Right ventricle myocardium superior (tissue), 1 donor: ENCODE measurements at places on chromosomes 11 and 22. TPM values are rescaled to one million over a fixed set of nuclear protein-coding genes. Genes with fewer than 3 reads are reported as not detected.

DNA sequence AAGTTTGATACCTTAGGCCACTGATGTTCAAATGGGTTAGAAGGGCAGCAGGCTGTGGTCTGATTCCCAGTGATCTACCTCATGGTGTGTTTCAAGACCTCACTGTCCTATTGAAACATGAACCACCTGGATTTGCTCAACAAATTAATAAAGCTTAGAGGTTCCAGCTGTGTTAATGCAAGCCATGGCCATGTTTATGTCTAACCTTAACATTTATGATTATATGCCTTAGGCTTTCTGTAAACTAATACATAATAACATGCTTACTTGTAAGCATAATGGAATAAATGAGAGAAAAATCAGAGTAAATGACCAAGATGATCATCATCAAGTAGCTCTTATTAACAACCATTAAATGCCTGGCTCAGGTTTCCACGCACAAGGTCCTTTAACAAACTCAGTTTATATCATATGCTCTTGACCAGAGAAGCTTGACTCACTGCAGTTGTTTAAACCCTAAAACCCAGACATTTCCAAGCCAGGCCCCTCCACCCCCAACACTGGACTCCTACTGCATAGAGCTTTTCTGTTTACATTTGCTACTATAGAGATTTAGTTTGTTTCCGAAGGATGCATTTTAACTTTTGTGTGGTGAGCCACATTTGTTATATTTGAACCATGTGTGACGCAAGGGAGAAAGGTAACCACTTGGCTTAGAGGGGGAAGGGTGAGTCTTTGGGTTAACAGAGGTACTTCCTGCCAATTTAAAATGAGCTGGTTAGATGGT lies 43.7 kb downstream of the KREMEN1 start:
- DNase-seq, result no peak

DNA sequence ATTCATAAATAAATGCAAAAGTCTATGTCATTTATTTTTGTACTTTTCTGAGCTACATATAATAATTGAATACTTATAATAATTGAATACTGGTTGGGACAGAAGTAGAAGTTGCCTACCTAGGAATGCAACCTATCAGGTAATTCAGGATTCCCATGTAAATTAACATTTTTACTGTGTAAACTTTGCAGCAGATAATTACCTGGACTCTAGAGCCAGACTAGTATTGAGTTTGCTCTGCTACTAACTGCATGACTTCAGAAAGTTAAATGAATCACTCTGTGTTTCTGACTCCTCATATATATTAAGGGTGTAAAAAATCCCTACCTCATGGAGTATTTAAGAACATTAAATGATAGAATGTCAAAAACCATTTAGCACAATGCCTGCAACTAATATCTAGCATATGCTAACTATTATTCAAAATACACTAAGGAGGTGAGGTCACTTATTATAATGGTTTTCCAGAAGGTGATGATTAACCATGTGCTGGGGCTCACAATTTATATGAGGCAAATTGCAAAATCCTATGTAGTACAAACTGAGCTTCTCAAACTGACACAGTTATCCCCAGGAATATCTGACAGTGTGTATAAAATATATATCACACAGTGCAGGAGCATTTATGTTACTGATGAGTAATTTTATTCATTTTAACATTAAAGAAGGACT lies 138.1 kb upstream of the ANO3 start:
- DNase-seq, result no peak

DNA sequence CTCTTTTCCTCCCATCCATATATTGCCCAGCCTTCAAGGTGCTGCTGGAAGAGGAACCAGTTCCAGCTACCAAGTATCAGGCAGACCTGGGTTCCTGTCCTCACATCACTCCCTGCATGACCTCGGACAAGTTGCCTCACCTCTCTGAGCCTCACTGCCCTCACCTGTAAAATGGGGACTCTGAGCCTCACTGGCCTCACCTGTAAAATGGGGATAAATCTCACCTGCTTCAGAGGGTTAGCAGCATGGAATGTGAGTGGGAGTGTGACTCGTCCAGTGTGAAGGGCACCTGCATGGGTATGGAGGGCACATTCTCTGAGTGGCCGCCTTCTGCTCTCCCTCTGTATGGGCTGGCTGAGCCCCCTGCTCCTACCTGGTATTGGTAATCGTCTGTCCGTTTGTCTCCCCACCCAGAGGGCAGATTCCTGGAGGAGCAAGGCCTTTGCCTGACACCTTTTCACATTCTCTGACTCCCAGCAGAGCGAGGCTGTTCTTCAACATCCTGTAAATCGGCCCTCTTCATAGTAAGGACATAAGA lies 3.7 kb downstream of the GRIK4 start:
- DNase-seq, result no peak

- no peak for DNase-seq
These were observed 29.3 kb downstream of the CLPB start for GRCh38 chr11:72405009-72405408.

- DNase-seq, result no peak
These were observed 682.5 kb downstream of the NTM start for GRCh38 chr11:132052904-132053303.

- DNase-seq, result no peak
These were observed 58.7 kb downstream of the ZNF280B start for GRCh38 chr22:22449819-22450218.

GRCh38 chr11:12854829-12855228 lies 154.3 kb upstream of the RASSF10 start:
- no peak for DNase-seq

GRCh38 chr22:24060375-24060788 lies 49.3 kb downstream of the CABIN1 start:
- no peak for DNase-seq

- DNase-seq, result no peak
These were observed 1.5 kb downstream of the THAP7 start for GRCh38 chr22:21000207-21000986.

DNA sequence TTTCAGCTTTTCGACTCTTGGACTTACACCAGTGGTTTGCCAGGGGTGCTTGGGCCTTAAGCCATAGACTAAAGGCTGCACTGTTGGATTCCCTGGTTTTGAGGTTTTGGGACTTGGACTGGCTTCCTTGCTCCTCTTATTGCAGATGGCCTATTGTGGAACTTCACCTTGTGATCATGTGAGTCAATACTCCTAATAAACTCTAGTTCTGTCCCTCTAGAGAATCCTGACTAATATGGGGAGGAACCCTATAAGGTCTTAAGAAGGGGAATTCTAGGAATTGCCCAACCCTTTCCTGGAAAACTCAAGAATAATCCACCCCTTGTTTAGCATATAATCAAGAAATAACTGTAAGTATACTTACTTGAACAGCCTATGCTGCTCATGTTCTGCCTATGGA lies 491.8 kb downstream of the TMEM135 start:
- DNase-seq, result no peak

- no peak for DNase-seq
These were observed 986.5 kb upstream of the CHORDC1 start for GRCh38 chr11:91209306-91209705.

DNA sequence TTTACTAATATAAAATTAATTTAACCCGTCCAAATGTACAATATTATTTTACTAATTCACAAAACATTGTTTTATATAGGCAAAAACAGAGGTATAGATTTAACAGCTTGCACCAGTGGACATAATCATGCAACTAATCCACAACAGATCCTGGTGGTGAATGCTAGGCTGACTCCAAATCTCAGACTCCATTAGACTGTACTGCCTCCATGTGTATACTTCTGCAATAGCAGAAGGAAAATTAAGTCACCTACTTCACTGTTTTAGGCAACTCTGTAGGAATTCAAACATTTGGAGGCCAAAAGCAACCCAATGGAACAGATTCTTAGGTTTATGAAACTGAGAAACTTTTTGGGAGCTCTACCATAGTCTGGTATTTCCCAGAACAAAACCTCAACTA lies 30.0 kb upstream of the RAB39A start:
- DNase-seq, result no peak

DNA sequence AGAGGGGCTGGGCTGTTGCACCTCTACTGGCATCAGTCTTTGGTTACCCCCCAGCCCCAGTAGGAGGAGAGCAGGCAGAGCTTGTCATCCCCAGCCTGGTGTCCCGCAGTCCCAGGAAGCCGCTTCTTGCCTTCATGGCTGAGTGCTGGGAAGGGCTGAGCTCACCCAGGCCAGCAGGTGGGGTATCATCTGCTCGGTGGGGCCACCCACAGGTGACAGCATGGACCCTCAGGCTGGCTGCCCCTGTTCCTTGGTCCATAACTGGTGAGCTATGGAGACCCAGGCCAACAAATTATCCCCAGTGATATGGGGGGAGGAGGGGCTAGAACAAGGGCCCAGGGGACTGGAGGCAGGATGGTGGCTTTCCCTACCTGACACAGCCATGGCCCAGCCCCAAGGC lies 6.5 kb upstream of the RHOD start:
- DNase-seq, result no peak

The CACNA1I gene
- 0.03 TPM for total RNA-seq

The LSP1 gene
- 23.0 TPM for total RNA-seq

The MS4A6E gene
- total RNA-seq, result not detected

The OR4C11 gene
- total RNA-seq, result not detected
